ENCODE measurements at places on chromosomes 3 and 15. TPM values are rescaled to one million over a fixed set of nuclear protein-coding genes. Genes with fewer than 3 reads are reported as not detected.

The FEZF2 gene
- not detected for total RNA-seq

The ATP2B2 gene
- 0.21 TPM for total RNA-seq

The LINGO1 gene
- 12.4 TPM for total RNA-seq

The GHSR gene
- total RNA-seq, result not detected

The SEMA3B gene
- 9.3 TPM for total RNA-seq

The HEG1 gene
- 6.4 TPM for total RNA-seq

The COL6A6 gene
- not detected for total RNA-seq

The EFCC1 gene
- 0.06 TPM for total RNA-seq

The P3H2 gene
- 44.6 TPM for total RNA-seq

The GALNT15 gene
- total RNA-seq, result 0.03 TPM

The BNC1 gene
- 0.52 TPM for total RNA-seq

The FANCD2OS gene
- total RNA-seq, result not detected

The EPHB1 gene
- 0.37 TPM for total RNA-seq

The ECE2 gene
- total RNA-seq, result not detected

The LRTM1 gene
- total RNA-seq, result not detected

The FRMD5 gene
- total RNA-seq, result 4.1 TPM

The ABTB1 gene
- 16.7 TPM for total RNA-seq

The GOLGA8K gene
- total RNA-seq, result 0.73 TPM

The KCNMB3 gene
- total RNA-seq, result 0.99 TPM

The VPS18 gene
- 22.9 TPM for total RNA-seq

The GPR149 gene
- not detected for total RNA-seq

The LCTL gene
- not detected for total RNA-seq

The SOX14 gene
- not detected for total RNA-seq

The DNASE1L3 gene
- not detected for total RNA-seq

The PRC1 gene
- 189 TPM for total RNA-seq

The PODXL2 gene
- 8.3 TPM for total RNA-seq

The C3orf49 gene
- not detected for total RNA-seq

The C2CD4A gene
- not detected for total RNA-seq

The CCR4 gene
- not detected for total RNA-seq

The BNIP2 gene
- 74.1 TPM for total RNA-seq

The CMTM6 gene
- 37.4 TPM for total RNA-seq

The PPP2R3A gene
- 2.7 TPM for total RNA-seq

The PCSK6 gene
- total RNA-seq, result 11.4 TPM

The CRBN gene
- total RNA-seq, result 25.3 TPM

The CPNE9 gene
- total RNA-seq, result not detected

The GPR15 gene
- total RNA-seq, result not detected

The XCR1 gene
- total RNA-seq, result not detected

The PATL2 gene
- total RNA-seq, result 0.34 TPM

The EXOG gene
- total RNA-seq, result 31.5 TPM

The NPAP1 gene
- total RNA-seq, result not detected

The C3orf20 gene
- total RNA-seq, result not detected

The CCR5 gene
- not detected for total RNA-seq

The FBXO45 gene
- 7.5 TPM for total RNA-seq

The ALDH1L1 gene
- total RNA-seq, result 0.64 TPM

The RAB6B gene
- total RNA-seq, result 2.4 TPM

The STARD5 gene
- total RNA-seq, result 2.2 TPM

The ZNF385D gene
- total RNA-seq, result not detected

The RPL29 gene
- total RNA-seq, result 1,406 TPM

The TADA3 gene
- total RNA-seq, result 55.9 TPM

The PIAS1 gene
- 19.9 TPM for total RNA-seq

The LRRC49 gene
- 5.5 TPM for total RNA-seq

The IQCH gene
- 1.6 TPM for total RNA-seq

The SERINC4 gene
- 0.05 TPM for total RNA-seq

The UPK1B gene
- total RNA-seq, result 10.7 TPM

The CPN2 gene
- not detected for total RNA-seq

The IL12A gene
- total RNA-seq, result 1.2 TPM

All from A549 treated with CpdA at 1 μM for 4 hours (cell line).